ENCODE measurements at places on chromosomes 16 and 17.

GRCh38 chr17:29115435-29115834 is 64.8 kb downstream of the MYO18A start:
- no peak for DNase-seq

DNA sequence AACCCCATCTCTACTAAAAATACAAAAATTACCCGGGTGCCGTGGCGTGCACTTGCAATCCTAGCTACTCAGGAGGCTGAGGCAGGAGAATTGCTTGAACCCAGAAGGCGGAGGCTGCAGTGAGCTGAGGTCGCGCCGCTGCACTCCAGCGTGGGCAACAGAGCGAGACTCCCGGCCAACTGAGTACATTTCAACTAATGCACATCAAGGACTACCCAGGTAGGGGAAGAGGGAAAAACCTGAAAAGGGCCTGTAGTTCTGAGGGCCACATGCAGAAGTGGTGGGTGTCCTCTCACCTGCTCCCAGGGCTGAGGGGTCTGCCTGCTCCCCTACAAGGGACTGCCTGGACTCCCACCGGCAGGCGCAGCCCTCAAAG is 584 bp upstream of the SLC16A5 start:
- no peak for DNase-seq

- no peak for DNase-seq
These were observed 199.3 kb downstream of the CDH8 start for GRCh38 chr16:61836804-61837393.

GRCh38 chr17:79777120-79777893 is 641 bp upstream of the CBX2 start:
- peak; percentile 61 for DNase-seq

DNA sequence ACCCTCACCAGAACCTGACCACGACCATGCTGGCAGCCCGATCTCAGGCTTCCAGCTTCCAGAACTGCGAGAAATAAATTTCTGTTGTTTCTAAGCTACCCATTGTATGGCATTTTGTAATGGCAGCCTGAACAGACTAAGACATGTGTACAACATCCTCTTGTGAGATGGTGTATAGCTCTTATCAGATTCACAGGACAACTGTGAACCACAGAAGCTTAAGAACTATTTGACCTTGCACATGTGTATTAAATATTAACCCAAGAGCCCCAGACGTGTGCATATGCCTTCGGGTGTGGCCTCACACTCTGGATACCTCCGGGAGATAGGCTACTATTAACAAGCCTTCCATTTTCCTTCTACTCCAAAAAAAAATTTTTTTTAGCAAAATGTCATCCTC is 248.9 kb downstream of the SLC39A11 start:
- no peak for DNase-seq

DNA sequence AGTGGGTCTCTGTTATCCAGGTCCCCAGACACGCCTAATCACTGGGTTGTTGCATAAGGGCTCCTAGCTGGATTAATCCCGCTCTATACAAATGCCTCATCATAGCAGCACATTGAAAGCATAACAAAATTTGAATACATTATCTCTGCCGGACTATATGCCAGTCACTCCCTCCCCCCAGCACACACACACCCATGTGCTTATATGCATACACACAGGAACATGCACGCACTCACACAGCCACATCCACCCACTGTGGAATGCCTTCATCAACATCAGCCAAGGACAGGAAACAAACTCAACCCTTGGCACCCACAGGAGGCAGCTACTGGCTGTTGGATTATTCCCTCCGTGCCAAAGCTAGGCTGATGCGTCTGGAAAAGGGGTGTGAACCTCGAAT is 3.5 kb upstream of the CDH13 start:
- DNase-seq: no peak

GRCh38 chr16:1953734-1954133 is 755 bp downstream of the RPL3L start:
- DNase-seq: no peak

GRCh38 chr16:27245276-27246172 is 23.0 kb downstream of the NSMCE1 start:
- DNase-seq: no peak

- no peak for DNase-seq
These were observed 2.7 kb downstream of the GCGR start for GRCh38 chr17:81806461-81807209.

GRCh38 chr17:21001813-21002221 is 41.0 kb downstream of the USP22 start:
- no peak for DNase-seq

- peak; percentile 74 for DNase-seq
These were observed 5.3 kb upstream of the CDR2L start for GRCh38 chr17:74981979-74982662.

DNA sequence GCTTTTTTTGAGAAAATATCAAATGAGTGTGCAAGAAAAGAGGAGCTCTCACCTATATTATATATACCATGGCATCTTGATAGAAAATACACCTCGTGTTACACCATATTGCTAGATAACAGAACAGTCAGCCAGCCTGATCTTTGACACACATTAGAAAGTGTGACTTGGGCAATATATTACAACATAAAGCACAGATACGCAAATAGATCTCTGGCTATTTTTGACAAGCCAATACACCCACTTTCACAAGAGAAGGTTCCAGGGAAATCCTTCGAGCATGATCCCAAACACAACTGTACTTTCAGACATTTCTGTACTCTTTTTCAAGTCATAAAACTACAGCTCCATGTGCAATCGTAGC is 9.4 kb downstream of the GGA2 start:
- DNase-seq: no peak

DNA sequence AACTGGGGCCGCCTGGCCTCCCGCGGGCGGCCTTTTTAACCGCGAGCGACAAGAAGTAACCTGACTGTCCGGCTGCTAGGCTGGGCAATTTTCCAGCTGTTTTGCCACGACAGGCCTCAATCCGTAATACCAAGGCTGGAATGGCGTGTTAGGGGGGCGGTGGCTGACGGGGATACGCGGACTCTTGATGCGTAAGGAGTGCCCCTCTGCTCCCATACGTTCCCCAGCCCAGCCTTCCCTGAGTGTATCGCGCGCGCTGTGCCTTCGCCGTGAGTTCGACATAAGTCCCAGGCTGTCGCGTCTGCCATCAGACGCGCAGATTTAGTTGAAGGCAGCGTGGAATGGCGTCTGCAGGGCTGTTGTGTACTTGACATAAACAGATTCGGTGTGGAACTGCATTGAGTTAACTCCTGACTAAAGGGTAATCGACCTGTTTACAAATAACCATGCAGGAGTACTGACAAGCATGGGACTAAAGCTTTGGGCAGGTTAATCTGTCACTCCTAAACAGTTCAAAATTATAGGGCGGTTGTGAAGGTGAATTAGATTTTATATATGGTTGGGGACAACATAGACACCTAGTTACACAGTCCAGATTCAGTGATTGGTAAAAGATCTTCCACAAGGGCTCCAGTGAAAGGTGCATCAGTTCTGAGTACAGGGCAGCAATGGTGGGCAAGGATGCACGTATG is 16.6 kb upstream of the ERN1 start:
- peak; percentile 76 for DNase-seq

DNA sequence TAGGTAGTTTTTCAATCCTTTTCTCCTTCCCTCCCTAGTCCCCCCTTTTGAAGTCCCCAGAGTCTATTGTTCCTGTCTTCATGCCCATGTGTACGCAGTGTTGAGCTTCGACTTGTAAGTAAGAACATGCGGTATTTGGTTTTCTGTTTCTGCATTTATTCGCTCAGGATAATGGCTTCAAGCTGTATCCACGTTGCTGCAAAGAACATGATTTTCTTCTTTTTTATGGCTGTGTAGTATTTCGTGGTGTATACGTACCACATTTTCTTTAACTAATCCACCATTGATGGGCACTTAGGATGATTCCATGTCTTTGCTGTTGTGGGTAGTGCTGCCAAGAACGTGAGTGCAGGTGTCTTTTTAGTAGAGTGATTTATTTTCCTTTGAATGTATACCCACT is 651.2 kb downstream of the WWOX start:
- DNase-seq: no peak

- DNase-seq: peak; percentile 11
These were observed 292.6 kb upstream of the IRX3 start for GRCh38 chr16:54579106-54579728.

DNA sequence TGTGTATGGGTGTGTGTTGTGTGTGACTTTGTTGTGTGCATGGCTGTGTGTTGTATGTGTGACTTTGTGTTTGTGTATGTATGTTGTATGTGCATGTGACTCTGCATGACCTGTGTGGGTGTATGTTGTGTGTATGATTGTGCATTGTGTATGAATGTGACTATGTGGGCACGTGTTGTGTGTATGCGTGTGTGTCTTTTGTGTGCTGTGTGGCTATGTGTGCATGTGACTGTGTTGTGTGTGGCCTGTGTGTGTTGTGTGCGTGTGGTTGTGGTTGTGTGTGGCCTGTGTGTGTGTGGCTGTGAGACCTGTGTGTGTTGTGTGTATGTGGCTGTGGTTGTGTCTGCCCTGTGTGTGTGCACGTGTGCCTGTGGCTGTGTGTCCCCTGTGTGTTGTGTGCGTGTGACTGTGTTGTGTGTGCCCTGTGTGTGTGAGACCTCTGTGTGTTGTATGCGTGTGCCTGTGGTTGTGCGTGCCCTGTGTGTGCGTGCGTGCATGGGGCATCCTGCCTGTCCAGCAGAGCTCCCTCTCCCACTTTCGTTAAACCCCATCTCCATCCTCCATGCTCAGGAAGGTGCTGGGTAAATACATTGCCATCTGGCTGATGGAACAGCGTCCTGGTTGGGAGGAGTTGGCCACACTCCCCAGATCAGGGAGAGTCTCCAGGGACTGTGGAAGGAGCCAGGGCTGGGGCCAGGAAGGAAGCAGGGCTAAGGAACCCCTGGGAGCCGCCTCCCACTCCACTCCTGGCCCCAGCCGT is 90.1 kb upstream of the GSE1 start:
- no peak for DNase-seq

- DNase-seq: no peak
These were observed 319.5 kb upstream of the SOX9 start for GRCh38 chr17:71801301-71801700.

GRCh38 chr16:65745-66144 is 6.7 kb downstream of the RHBDF1 start:
- DNase-seq: peak; percentile 30

- no peak for DNase-seq
These were observed 50.0 kb downstream of the WNT3 start for GRCh38 chr17:46768540-46768870.

DNA sequence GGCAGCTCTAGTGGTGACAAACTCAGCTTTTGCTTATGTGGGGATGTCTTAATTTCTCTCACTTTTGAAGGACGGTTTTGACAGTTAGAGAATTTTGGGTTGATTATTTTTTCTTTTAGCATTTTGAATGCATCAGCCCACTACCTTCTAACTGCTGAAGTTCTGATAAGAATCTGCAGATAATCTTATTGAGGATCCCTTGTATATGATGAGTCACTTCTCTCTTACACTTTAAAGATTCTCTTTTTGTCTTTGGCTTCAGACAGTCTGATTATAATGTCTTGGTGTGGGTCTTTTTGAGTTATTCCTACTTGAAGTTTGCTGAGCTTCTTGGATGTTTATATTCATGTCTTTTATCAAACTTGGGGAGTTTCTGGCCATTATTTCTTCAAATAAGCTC is 5.5 kb upstream of the PRKCB start:
- no peak for DNase-seq

DNA sequence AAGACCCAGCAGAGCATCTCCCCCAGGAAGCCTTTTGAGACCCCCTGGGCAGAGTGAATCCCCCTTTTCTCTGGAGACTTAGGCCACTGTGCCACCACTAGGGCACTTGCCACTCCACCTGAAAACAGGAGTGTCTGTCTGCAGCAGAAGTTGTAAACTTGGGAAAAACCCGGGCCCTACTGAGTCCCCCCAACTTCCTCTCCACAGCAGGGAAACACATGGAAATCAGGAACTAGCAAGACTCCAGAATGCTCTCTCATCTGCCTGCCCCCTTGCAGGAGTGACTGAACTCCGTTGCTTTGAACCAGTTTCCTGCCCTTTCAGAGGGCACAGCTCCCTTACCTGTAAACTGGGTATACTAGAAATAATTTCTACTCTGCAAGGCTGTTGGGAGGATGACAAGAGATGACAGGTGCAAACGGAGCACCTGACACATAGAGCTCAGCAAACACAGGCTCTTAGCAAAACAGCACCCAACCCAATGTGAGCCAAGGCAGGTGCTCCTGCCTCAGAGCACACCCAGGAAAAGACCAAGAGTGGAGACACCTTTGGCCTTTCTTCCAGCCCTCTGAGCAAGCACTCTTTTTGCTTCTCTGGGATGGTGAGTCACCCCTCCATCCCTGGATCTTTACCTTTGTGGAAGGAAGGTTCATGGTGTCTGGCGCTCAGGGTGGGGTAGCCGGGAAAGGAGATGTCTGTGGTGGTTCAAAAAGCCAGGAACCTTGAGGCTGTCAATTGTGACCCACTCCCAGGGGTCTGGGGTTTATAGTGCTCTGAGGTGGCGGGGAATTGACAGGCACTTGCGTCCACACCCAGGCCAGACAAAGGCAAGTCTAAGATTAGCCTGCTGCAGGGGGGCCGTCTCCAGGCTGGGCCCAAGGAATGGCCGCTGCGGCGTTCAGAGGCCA is at the start of gene HCRT:
Gene HCRT, minus strand, starts transcription at position 740 of the 908 bp plus-strand sequence. Its CDS starts 87 bp downstream, at position 653.
- peak; percentile 9 for DNase-seq

- no peak for DNase-seq
These were observed 504 bp downstream of the ERN1 start for GRCh38 chr17:64129515-64129764.

DNA sequence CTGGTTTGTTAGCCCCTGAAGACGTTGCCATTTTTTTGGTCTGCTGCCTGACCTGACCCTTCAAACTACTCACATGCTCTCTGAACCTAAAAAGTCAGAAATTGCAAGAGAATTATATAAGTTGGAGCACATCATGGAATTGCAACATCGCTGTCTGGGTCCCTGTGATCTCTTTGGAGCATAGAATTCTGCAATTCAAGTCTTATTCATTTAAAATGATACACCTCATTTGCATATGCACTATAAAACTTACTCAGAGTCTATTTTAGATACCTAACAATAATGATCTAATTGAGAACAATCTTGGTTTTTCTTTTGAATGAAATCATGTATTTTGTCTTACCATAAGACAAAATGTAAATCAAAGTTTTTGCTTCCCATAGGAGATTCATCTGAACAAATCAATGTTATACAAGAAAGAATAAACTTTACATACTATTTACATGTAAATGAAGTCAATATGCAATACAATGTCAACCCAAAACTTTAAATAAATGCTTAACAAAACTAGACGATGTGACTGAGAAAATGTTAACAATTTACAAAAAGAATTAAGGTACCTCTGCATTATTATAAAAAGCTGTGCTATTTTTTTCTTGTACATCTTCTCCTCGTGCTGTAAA is 99.7 kb downstream of the HELZ start:
- no peak for DNase-seq

- DNase-seq: no peak
These were observed 15.9 kb downstream of the PSMB3 start for GRCh38 chr17:38768417-38768816.

- DNase-seq: no peak
These were observed 64.7 kb downstream of the SNX20 start for GRCh38 chr16:50616386-50616785.

DNA sequence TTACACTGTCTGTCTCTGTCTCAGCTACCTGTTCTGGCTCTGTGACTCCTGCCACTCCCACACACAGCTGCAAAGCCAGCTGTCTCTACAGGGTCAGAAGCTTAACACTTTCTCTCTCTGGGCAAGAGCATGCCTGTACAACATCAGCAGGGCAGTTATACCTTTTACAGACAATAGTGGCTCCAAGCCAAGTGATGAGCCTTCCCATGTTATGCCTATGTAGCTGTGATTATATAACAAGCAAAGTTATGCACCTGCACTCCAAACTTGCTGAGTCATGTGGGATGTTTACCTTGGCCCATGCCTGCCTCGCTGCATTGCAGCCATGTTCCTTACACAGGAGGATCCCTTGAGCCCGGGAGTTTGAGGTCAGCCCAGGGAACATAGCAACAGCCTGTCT is 31.8 kb upstream of the APPBP2 start:
- DNase-seq: no peak

- DNase-seq: no peak
These were observed 66.6 kb upstream of the CBX4 start for GRCh38 chr17:79905832-79906231.
